COLO829 (cell line): ENCODE measurements at places on chromosomes 7 and 10.
A peak's percentile ranks its signal among the peaks of the same experiment; 100 is the strongest.

DNA sequence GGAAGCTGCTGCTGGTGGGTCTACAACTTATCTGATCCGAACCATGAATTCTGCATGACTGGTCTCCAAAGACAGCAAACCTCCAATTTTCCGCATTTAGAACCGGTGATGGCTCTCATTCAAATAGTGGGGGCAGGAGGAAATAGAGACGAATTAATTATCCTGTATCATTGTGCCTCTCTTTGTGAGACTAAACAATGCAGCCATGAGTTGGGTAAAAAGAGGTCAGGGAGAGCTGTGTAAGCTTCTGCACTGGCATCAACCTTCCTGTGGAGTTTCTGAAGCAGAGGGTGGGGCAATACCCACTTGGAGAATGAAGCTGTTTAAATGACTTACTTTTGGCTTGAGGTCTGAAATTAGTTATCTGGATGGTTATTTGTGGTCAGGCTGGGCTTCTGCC, 266.4 kb downstream of the SORCS3 start:
- no peak for DNase-seq

GRCh38 chr7:13991791-13992595, 2.5 kb upstream of the ETV1 start:
- DNase-seq, result no peak

DNA sequence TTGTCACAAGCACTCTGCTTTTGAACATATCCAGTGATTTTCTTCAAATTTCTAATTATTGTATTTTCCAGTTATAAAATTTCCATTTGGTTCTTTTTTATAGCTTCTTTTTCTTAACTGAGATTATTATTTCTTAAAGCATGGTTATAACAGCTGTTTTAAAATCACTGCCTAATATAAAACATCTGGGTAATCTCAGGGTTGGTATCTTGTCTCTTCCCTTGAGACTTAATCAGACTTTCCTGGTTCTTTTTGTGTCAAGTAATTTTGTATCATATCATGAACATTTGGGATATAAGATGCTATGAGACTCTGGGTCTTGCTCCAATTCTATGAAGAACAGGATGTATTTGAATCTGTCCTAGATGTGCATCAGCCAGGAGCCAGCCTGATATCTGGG, 93.6 kb downstream of the HIBADH start:
- DNase-seq, result no peak

GRCh38 chr10:113504423-113504822, 48.4 kb upstream of the HABP2 start:
- DNase-seq, result no peak

GRCh38 chr10:33772370-33773252, 438.1 kb upstream of the NRP1 start:
- no peak for DNase-seq

DNA sequence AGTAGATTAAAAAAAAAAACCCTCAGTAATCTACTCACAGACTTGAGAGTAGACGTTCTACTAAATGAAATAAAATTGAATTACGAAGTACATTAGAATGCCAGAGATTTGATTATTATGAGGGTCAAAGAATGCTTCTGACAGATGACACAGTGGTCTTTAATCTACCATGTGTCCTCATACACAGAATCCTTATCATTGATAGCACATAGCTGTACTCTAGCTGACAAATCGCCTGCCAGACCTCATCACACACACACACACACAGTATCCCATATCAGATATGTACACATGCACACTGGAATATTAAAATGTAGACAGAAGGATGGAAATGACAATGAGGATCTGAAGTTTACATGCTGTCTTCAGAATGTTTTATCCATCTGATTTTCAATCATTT, 104.6 kb downstream of the SORCS1 start:
- DNase-seq, result no peak

- DNase-seq, result no peak
Observed at GRCh38 chr10:99731306-99732032, 458 bp downstream of the COX15 start.

- peak; percentile 30 for DNase-seq
Observed at GRCh38 chr10:6445671-6446316, 134.3 kb downstream of the PRKCQ start.

DNA sequence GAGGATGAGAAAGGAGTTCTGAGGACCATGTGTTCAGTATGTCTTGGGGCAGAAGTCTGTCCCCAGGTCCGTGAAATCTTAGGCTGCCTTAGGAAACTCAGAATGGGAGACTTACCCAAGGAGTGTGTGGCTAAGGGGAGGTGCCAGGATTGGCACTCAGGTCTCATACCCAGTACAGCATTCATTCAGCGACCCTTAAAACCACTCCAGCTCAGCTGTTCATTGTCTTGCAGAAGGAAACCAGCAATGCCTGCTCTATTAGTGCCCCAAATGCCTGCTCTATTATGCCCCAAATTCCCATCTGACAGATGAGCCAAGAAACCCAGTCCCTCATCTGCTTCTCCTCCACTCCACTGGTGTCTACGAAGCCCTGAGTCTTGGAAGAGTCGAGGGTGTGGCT, 147.8 kb downstream of the NEURL1 start:
- no peak for DNase-seq

DNA sequence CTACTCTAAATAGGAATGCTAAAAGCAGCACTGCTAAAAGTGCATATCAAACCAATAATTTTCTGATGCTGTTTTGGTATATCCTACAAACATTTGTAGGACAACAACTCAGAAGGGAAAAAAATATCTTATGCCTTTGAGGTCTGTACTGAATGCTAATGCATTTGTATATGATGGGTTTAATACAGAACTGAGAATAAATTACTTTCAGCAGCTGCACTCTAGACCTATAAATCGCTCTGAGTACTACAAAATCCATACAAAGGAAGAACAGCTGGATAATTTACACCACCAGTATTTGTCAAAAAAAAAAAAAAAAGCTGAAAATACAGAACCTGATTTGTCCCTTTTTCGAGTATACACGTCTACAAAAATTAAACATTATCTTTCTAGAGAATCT, 344.0 kb downstream of the LRRTM3 start:
- DNase-seq, result no peak

- no peak for DNase-seq
Observed at GRCh38 chr10:60952067-60952845, 8.3 kb upstream of the RHOBTB1 start.

DNA sequence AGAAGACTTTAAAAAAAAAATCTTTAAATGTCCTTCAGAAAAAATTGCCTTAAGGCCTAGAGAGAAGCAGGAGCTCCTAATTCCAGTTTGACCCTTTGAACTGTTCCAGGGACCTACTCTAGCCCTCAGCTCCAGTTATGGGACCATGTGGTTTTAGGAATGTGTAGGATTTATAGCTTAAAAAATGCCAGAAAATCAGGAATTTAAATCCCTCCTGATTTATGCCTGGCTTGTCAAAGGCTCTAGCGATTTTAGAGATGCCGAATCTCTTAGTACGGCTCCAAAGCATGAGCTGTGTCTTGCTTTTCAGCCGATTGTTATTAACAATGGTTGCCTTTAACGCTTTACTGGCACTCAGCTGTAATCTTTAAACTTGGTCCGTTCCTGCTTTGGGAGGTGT, 130.6 kb upstream of the NPVF start:
- DNase-seq, result no peak

DNA sequence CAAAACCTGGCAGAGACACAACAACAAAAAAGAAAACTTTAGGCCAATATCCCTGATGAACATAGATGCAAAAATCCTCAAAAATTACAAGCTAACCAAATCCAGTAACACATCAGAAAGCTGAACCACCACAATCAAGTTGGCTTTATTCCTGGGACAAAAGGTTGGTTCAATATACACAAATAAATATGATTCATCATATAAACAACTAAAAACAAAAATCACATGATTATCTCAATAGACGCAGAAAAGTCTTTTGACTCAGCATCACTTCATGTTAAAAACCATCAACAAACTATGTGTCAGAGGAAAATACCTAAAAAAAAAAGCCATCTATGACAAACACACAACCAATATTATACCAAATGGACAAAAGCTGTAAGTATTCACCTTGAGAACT, 283.5 kb downstream of the THSD7A start:
- no peak for DNase-seq

GRCh38 chr10:106825576-106826364, 338.7 kb downstream of the SORCS1 start:
- DNase-seq, result no peak

DNA sequence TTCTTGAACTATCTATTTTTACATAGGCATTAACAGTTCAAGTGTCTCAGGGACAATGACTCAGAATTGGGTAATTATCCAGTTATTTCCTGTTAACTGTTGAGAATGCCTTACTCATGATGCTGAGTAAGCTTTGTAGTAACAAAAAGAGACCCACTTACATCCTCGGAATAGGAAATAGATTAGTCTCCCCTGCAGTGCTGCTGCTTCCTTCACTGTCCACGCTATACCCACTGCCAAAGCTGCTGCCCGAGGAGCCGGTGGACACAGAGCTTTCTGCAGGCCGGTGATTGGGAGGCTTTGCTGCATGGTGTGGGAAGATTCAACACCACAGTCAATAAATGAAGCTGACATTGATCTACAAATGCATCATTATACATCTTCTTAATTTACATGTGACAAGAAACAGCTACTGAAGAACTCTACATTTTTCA, 357.1 kb downstream of the PCLO start:
- DNase-seq, result peak; percentile 50

DNA sequence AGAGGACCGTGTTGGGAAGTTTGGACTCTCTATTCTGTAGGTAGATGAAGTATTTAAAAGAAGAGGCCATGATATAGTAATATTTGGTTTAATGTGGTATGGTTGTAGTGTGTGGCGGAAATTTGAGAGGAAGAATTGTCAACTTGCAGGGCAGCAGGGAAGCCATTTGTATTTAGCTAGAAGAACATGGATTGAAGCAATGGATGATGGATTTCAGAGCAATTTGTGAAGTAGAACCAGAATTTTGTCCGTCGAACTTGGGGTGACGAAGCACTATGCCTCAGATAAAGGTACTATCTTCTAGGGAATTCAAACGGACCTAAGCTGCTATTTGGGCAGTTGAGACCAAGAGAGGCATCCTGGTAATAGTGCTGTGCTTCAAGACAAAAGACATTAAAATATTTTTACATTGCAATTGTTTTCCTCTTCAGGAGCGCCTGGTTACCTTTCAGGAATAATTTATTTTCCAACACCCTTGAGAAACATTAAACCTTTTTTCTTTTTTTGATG, 615 bp upstream of the WBP1L start:
- DNase-seq, result no peak

DNA sequence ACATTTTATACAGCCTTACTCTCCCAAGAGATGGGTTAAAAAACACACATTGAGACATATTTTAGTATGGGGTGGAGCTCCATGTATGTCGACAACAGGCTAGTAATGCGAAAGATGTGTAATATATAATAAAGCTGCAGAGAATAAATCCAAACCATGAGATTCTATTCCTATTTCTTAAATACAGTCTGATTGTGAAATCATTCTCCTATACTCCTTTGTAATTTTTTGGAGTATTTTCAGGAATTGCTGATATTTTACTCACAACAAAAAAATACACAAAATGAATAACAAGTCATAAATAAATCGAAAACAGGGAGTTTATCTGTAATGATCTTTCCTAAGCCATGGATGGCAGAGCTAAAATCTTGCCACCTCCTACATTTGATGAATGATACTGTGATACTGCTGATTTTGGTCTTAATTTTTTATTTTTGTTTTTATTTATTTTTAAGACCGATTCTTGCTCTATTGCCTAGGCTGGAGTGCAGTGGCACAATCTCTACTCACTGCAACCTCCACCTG, 173.5 kb upstream of the KLF6 start:
- no peak for DNase-seq

- DNase-seq, result no peak
Observed at GRCh38 chr10:55742487-55742886, 618.6 kb downstream of the ZWINT start.

DNA sequence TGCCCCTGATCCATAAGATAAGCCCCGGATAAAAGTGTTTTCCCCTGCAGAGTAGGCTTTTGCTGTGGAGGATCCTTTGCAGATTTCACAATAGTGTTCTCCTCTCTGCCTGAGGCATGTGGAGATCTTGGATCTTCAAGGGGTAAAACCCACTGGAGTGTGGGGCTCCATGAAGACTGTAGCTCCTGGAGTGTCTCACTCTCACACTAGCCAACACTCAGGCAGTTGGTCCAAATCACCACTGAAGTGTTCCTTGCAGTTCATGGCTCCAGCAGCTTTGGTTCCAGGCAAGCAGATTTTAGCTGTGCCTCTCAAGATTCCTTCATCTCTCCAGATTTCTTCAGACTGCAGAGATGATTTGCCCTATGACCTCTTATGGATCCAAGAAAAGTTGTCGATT, 665.3 kb downstream of the TNS3 start:
- DNase-seq, result no peak

- DNase-seq, result no peak
Observed at GRCh38 chr10:72344932-72345331, 9.8 kb downstream of the DNAJB12 start.

GRCh38 chr7:140317597-140317996, 80.7 kb downstream of the SLC37A3 start:
- no peak for DNase-seq

DNA sequence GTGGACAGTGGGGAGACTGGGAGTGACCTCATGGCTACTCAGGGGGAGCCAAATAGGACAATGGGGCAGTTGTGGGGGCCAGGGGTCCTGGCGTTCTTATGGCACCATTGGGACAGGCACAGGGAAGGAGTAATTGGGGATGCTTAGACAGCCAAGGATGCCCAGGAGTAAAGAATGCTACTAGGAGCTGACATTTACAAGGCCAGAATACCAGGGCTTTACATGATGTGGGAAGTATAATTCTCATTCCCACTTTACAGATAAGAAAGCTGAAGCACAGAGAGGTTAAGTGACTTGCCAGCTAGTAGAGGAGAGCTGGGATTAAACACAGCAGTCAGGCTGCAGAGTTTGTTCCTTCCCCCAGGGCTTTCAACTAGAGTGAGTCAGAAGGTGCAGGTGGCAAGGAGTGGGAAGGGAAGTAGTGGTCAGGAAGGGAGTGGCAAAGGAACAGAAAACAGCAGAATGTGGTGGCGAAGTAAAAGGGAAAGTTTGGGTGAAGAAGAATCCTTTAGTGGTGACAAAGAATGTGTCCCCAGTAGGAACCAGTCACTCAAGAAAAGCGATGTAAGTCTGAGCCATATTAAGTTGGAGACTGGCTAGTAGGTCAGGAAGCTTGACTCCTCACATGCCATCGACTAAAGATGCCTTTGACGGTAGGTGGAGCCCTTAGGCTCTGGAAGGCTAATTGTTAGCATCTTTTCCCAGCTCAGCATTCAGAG, 32.8 kb downstream of the CPVL start:
- DNase-seq, result peak; percentile 49

GRCh38 chr10:19791032-19791431, 25.2 kb upstream of the PLXDC2 start:
- no peak for DNase-seq

DNA sequence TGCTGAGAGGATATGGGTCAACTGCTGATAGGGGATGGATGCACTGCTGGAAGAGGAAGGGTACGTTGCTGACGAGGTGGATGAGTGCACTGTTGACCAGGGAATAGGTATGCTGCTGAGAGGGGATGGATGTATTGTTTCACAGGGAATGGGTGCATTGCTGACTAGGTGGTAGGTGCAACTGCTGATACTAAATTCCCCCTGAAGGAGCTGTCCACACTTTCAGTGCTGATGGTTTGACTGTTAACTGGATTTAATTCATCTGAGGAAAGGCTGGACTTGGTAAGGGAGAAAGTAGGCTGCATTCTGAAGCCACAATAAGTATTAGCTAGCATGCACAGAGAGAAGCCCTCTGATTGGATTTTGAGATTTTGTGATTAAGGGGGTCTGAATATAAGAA, 1196.8 kb upstream of the PHF14 start:
- DNase-seq, result no peak
